ENCODE measurements at places on chromosomes 5 and 9.

- no peak for DNase-seq
These were observed 786 bp upstream of the NTNG2 start for GRCh38 chr9:132160802-132161742.

DNA sequence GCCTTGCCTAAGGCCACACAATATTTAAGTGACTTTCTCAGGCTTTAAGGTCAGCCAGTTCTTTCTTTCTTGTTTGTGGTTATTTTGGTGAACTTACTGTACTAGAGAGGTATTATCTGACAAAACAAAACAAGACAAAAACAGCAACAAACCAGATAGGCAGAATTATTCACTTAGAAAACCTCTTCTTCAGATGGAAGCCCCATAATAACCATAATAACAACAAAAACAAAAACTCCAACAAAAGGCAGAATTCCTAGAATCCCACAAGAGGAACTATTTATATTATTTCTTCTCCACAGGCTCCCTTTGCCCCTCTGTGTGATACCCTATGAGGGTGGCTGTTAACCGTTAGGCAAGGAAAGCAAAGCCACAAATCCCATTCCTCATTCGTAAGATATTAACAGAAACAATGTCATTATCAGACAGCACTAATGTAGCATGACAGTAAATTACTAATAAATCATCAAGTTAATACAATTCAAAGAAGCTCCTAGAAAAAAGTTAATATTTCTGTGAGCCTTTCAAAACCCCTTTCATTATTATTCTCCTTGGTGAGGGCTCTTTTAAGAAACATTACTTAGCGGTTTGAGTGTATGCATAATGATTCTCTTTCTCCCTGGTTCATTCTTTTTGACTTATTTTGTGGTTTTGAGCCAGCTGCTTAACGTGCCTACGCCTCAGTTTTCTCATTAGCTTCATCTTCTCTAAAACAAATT, 274.9 kb downstream of the EFNA5 start:
- DNase-seq, result no peak

DNA sequence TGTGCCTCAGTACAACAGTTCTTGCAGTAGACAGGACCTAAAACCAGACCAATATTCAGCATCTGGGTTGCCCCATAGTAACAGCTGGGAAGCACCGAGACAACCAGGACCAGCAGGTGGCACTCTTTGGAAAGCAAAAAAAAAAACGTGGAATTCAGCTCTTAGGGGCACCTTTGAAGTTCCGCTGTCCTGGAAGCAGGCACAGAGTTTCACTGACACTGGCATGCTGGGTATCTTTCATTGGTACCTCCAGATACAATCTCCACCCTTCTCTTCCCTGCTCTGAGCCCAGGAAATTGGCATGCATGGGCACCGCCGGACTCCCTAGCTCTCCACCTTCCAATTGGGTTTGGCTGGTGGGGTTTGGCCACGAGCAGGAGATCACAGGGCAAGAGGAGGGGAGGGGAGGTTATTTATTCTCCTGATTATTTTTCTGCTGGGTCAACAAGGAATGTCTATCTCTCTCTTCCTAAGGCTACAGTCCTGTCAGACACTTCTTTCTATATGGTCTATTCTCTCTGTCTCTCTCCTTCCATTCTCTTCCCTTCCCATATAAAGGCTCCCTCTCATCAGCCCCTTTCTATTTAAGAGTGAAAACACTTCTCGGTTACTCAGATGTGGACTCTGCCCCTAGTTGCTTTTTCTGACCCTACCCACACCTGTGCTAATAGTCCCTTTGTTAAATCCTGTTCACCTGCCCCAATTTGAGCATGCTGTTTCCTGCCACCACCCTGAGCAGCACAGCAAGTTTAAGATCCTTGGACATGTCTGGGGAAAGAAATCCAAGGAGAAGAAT, 1.9 kb upstream of the IDNK start:
- no peak for DNase-seq

DNA sequence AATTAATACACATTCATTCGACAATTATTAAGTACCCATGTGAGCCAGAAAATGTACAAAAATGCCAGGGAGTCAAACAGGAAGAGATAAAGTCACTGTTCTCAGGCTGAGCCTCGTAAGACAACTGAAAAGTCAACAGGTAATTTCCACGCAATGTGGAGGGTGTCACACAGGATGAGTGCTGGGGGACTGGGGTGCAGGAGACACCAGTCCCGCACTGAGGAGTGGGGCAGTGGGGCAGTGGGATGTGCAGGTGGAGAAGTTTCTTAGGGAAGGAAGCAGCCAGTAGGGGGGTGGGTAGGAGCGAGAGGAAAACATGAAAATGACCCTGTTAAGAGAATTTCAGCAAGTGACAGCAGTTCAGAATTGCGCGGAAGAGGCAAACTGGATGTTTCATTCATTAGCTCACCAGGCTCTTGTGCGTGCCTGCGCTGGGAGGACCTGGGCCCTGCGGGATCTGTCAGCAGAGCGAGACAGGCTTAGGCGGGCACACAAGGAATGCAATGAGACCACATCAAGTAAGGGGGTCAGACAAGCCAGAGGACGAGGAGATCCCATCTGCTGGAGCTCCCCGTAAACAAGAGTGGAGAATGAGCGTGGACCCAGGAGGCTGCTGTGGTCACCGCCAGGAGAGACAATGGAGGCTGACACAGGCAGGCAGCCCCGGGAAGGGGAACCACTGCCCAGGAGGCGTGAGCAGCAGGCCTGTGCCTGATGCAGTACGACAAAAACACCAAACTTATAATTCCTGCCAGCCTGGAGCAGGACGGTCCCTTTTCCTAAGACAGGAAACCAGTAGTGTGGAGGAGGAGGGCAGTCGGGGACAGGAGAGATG, 21.0 kb downstream of the CAMSAP1 start:
- DNase-seq, result peak; percentile 49

DNA sequence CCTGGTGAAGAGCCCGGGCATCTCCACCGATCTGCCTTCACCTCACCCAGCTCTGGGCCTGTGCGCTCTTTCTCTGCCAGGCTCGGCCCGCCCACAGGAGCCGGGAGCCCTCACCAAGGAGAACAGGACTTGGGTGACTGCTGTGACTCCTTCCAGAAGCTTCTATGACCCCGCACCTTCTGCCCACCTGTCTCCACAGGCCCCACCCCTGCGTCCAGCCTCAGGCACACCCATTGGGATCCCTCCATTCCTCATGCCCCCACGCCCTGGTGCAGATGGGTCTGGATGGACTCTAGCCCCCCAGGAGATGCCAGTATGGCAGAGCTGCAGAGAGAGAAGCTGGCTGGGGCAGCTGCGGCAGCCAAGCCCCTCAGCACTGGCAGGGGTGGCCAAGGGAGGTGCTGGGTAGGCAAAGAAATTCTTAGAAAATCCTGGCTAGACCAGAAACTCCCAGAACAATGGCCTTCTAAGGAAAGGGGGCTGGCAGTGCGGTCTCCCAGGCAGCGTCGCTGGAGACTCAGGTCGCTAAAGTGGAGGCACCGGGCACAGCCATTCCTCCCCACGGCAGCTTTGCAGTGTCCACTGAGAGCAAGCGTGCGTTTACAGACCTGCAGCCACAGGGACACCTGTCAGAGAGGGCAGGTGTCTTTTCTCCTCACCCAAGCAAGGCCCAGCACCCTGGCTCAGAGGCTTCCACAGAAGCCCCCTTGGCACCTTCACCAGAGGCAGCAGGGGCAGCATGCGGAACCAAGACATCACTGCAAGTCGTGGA, 17.3 kb downstream of the LPCAT1 start:
- DNase-seq, result no peak

GRCh38 chr5:144711172-144711571, 540.5 kb downstream of the KCTD16 start:
- no peak for DNase-seq

DNA sequence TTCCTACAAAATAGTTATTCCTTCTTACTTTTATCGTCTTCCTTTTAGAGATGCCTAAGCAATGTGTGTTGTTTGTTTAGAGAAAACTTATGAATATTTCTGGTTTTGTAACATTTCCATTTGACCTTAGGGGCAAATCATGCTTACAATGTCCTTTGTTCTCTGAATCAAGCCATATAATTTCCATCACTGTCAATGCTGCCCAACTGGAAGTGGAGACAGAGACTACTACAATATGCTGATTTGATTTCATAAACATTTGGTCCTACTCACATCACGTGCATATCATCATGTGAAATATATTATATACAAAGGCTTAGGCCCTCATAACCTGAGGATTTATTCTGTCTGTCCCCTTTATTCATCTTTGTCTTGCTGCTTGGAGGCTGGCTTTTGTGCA, 183.2 kb upstream of the CD180 start:
- DNase-seq, result no peak

- no peak for DNase-seq
These were observed 15.7 kb downstream of the SEMA4D start for GRCh38 chr9:89482056-89482851.

GRCh38 chr9:110099236-110100095, 108.5 kb downstream of the C9orf152 start:
- DNase-seq, result no peak

DNA sequence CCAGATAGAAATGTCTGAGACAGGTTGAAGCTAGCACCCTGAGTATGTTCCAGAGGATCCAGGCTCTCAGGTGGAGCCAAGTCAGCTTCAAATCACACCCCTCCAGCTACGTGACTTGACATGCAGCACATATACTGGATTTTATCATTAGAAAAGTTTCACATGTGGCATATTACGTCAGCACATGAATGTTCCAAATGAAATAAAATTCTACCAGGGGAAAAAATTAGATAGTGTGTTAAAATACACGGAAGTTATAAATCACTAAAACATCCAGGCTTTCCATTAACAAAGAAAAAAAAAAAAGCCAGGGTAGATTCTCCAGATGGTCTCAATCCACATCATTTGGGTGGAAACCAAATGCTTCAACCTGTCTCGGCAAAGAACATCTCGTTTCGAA, 251.6 kb downstream of the MPDZ start:
- no peak for DNase-seq

DNA sequence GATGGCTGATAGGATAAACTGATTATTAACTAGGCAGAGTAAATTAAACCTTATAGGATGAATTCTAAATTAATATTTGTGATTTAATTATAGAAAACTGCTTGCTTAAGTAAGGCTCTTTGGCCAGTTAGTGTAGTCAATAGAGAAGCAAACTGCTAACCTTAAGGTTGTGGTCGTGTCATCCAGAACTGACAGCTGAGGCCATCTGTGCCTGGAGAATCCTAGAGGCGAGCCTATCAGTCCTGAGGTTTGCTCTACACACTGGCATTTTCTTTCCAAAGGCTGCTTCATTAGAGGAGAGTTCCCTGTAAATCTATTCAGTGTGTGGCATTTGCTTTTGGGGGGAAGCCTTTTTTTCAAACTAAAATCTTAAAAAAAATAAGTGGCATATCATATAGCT, 169.2 kb downstream of the MEF2C start:
- no peak for DNase-seq

GRCh38 chr5:72572236-72572765, 65.1 kb upstream of the ZNF366 start:
- no peak for DNase-seq

- no peak for DNase-seq
These were observed 99.5 kb upstream of the LMX1B start for GRCh38 chr9:126514037-126514821.

- DNase-seq, result no peak
These were observed 510.1 kb upstream of the ADAMTS16 start for GRCh38 chr5:4630031-4630430.

GRCh38 chr5:19270153-19270552, 717.8 kb downstream of the CDH18 start:
- DNase-seq, result no peak

DNA sequence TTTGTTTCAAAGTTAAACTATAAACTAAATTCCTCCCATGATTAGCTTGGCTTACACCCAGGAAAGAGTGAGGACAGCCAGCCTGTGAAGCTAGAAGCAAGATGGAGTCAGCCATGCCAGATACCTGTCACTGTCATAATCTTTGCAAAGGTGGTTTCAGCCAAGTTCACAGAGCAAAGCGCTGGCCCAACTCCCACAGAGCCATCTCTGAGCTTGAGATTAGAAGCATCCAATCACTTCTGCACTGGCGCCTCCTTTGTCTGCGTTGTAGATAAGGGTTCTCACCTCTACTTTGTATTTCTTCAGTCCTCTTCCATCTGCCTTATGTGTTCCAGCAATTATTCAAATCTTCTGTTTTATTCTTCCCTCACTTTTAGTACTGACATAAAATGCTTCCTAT, 119.4 kb upstream of the ACO1 start:
- no peak for DNase-seq

DNA sequence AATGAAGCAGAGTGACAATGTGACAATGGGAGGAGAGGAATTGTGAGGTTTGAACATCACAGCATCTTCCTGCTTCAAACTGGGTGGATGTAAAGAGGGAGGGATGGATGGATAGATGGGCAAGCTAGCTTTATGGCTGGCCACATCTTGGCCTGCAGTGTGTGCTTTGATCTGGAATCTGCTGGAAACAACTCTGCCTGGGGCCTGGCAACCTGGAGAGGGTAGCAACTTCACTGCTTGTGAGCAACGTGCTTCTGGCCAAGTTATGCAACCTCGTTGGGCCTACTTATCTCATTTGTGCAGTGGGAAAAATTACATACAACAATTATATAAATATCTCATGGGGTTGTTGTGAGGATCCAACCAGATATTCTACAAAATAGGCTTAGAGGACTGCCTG, 5.3 kb downstream of the IL9 start:
- no peak for DNase-seq

- DNase-seq, result no peak
These were observed 2.6 kb downstream of the STRBP start for GRCh38 chr9:123265833-123266232.

DNA sequence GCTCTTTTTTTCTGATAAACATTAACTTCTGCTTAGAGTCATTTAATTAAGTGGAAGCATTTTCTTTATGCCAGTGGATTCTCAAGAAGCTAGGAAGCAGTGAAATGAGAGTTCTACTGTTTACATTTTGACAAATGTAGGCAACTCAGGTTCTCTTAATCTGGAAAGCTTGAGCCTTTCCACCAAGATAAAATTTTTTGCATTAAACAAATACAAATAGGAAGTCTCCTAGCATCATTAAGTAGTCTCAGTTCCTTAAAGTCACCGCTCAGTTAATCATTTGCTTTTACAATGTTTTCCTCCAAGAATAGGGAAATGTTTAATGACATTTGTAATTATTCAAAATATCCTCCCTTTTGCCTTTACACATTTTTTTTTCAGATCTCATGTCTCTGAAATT, 290.4 kb upstream of the PDE4D start:
- no peak for DNase-seq

- DNase-seq, result no peak
These were observed 28.7 kb downstream of the COL27A1 start for GRCh38 chr9:114184071-114184470.

DNA sequence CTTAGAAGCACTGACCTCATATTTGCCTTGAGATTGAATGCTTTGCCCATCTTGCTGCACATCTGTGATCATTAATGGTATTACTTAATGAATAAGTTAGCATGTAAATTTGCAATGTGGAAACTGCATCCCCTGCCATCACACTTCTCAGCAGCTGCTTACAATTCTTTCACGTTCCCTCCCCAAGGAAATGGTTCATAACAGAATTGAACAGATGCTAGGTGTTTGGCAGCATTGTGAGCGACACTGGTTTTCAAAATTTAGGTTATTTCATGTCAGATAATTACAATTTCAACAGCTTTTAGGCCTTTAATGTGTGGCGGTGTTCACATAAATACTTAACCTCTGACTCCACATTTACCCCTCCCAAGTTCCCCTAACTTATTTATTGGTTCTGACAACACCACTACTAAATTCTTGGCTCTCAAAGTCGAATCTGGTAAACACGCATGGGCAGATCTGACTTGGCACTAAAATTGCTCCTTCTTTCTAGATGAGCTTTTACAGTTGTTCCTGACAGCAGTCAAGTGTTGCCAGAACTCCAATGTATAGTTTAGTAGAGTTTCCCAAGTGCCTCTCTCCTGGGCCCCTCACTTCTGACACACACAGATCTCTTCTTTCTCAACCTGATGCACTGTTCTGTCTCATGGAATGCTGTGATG, 46.8 kb downstream of the SLC1A3 start:
- DNase-seq, result no peak

All from hypothalamus (tissue), 51 donors.